ENCODE measurements at places on chromosomes 6 and 20. TPM values are rescaled to one million over a fixed set of nuclear protein-coding genes. Genes with fewer than 3 reads are reported as not detected.

- DNase-seq = no peak
- H3K36me3 ChIP-seq = no peaks in the 10 kb centered on the region
- no peak overlapping the region for H3K27ac ChIP-seq
- H3K27me3 ChIP-seq = no peaks in the 10 kb centered on the region
Observed at GRCh38 chr6:145309842-145310535, 425.3 kb downstream of the EPM2A start.

- peak overlapping the region; percentile 52 for H3K4me3 ChIP-seq
- no peaks in the 10 kb centered on the region for H3K27me3 ChIP-seq
- no peak for DNase-seq
- H3K27ac ChIP-seq = no peak overlapping the region
- peaks cover 37% of the 10 kb centered on the region for H3K4me1 ChIP-seq
Observed at GRCh38 chr6:72622094-72622940, 453 bp downstream of the KCNQ5 start.

GRCh38 chr6:155444952-155445903 lies 10.4 kb downstream of the NOX3 start:
- no peaks in the 10 kb centered on the region for H3K36me3 ChIP-seq
- H3K27ac ChIP-seq = no peak overlapping the region
- no peak overlapping the region for H3K4me3 ChIP-seq
- no peak for DNase-seq
- H3K4me1 ChIP-seq = peaks cover 5% of the 10 kb centered on the region
- no peaks in the 10 kb centered on the region for H3K27me3 ChIP-seq

- H3K36me3 ChIP-seq = no peaks in the 10 kb centered on the region
- no peak for DNase-seq
- H3K4me3 ChIP-seq = no peak overlapping the region
- H3K4me1 ChIP-seq = no peaks in the 10 kb centered on the region
Observed at GRCh38 chr6:124371974-124372475, 568.4 kb downstream of the NKAIN2 start.

DNA sequence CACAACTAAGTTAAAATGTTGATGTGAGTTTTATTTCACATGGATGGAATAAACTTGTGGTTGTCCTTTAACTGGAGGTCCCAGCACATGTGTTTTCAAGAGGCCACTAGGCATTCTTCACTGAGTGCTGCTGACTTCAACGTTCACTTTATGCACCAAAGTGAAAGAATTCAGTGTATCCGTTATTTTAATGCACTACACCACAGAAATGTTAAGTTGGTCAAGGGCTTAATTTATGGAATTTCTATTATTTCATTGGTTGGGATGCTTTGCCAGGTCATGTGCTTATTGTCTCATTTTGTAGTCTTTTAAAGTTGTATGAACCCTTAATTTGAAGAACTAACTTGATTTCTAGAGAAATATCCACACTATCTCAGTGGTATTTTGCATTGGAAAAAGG lies 106.4 kb downstream of the PPP1R14C start:
- no peaks in the 10 kb centered on the region for H3K27me3 ChIP-seq
- no peak overlapping the region for H3K27ac ChIP-seq
- no peaks in the 10 kb centered on the region for H3K36me3 ChIP-seq
- H3K4me1 ChIP-seq = peaks cover 8% of the 10 kb centered on the region
- DNase-seq = no peak

DNA sequence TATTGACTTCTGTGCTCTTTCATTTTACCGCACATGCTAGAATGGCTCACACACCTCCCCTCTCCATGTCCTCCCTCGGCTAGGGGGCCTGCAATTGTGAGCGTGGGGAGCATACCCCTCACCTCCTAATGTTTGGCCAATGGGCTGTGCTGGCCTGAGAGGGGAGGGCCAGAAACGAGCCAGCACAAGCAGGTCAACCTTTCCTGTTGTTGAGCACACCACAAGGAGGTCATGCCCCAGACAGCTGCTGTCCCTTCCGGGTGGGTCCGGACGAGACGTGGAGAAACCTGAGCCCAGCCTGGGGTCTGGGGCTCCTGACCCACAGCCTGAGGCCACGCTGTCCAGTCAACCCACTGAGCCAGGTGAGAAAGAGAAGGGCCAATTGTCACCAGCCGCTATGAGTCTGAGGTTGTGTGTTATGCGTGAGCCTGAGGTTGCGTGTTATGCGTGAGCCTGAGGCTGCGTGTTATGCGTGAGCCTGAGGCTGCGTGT lies 77.4 kb downstream of the TTLL2 start:
- no peaks in the 10 kb centered on the region for H3K36me3 ChIP-seq
- no peak overlapping the region for H3K4me3 ChIP-seq
- H3K27me3 ChIP-seq = no peaks in the 10 kb centered on the region

- no peak for DNase-seq
- H3K4me1 ChIP-seq = no peaks in the 10 kb centered on the region
- no peak overlapping the region for H3K27ac ChIP-seq
- no peaks in the 10 kb centered on the region for H3K27me3 ChIP-seq
- H3K4me3 ChIP-seq = no peak overlapping the region
Observed at GRCh38 chr6:54632984-54633565, 213.5 kb upstream of the FAM83B start.

GRCh38 chr20:37395921-37396415 lies 50.0 kb downstream of the SRC start:
- H3K36me3 ChIP-seq = no peaks in the 10 kb centered on the region
- no peaks in the 10 kb centered on the region for H3K27me3 ChIP-seq
- no peak for DNase-seq
- H3K4me3 ChIP-seq = no peak overlapping the region
- peaks cover 15% of the 10 kb centered on the region for H3K4me1 ChIP-seq
- no peak overlapping the region for H3K27ac ChIP-seq

GRCh38 chr6:134539865-134540323 lies 222.0 kb upstream of the SGK1 start:
- no peak overlapping the region for H3K27ac ChIP-seq
- no peaks in the 10 kb centered on the region for H3K36me3 ChIP-seq
- DNase-seq = no peak

- no peak overlapping the region for H3K4me3 ChIP-seq
- H3K27ac ChIP-seq = no peak overlapping the region
Observed at GRCh38 chr6:42295677-42296076, 78.0 kb upstream of the MRPS10 start.

GRCh38 chr6:82766476-82766875 lies 299.2 kb downstream of the UBE3D start:
- H3K4me3 ChIP-seq = no peak overlapping the region
- no peaks in the 10 kb centered on the region for H3K36me3 ChIP-seq
- no peaks in the 10 kb centered on the region for H3K27me3 ChIP-seq
- no peak overlapping the region for H3K27ac ChIP-seq

Gene VSX1
- total RNA-seq = not detected

Gene SF3B5
- total RNA-seq = 134 TPM

Gene MUC22
- total RNA-seq = 2.9 TPM

Gene EYA4
- total RNA-seq = 18.7 TPM
